ENCODE measurements at places on chromosomes 2 and 18.
A peak's percentile ranks its signal among the peaks of the same experiment; 100 is the strongest.

GRCh38 chr2:237156857-237157779 is 71.4 kb downstream of the COPS8 start:
- DNase-seq: peak; percentile 4

GRCh38 chr2:189763908-189764661 is 1.5 kb upstream of the OSGEPL1 start:
- no peak for DNase-seq

DNA sequence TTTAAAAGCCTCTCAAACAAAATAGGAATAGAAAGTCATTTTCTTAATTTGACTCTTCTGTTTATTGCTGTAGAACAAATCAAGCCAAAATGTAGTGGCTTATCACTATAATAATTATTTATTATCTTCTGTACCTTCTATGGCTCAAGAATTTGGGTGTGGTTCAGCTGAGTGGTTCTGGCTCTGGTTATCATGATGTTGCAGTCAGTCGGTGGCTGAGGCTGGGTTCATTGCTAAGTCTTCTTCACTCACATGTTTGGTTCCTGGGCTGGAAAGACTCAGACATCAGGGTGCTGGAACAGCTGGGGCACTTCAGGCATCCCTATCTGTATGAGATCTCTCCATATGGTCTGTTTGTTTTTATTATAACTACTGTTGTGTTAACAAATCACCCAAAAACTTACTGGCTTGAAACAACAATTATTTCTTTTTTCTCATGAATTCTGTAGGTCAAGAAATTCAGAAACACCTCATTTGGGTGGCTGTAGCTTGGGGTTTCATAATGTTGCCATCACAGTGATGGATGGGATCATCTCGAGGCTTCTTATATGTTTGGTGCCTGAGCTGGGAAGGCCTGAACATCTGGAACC is 242.6 kb upstream of the FBXO11 start:
- DNase-seq: no peak

DNA sequence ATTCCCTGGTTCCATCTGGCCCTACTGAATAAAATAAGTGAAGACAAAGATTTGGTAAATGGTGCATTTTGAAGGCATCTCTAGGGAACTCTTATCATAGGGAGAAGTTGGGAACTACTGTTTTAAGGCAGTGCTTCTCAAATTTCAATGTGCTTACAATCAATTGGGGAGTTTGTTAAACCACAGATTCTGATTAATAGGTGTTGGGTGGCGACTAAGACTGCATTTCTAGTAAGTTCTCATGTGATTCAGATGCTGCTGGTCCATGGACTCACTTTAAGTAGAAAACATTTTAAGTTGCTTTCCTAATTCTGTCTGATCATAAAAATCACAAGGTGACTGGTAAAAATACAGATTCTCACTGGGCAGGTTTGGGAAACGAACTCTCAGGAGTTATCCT is 14.6 kb downstream of the FARSB start:
- DNase-seq: no peak

DNA sequence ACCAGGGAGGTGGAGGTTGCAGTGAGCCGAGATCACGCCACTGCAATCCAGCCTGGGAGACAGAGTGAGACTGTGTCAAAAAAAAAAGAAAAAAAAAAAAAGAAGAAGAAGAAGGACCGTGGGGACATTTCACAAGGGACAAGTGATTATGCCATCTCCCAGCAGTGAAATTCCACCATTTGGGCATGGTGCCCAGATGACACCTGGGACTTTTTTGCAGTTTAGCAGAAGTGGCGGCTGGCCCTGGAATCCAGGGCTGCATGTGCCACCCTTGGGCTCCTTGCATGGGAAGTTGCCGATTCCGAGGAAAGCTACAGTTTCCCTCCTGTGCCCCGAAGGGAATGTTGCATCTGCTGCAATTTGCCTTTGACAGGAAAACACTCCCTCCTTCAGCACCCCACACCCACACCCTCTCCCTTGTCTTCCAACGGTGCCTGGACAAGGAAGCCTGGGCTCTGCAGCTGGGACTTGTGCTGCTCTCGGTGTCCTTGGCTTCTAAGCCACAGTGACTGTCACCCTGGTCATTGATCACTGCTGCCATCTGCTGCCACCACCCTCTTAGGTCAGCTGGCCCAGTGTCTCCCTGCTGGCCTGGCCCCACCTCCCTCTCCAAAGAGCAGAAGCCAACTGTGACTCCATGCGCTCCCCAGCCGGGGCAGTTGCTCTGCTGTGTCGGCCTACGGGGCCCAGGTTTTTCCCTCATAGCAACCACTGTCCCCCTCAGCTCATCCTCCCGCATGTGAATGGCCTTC is 56.4 kb upstream of the LRRC30 start:
- DNase-seq: no peak

GRCh38 chr2:64650296-64650695 is 3.4 kb downstream of the SERTAD2 start:
- DNase-seq: no peak

DNA sequence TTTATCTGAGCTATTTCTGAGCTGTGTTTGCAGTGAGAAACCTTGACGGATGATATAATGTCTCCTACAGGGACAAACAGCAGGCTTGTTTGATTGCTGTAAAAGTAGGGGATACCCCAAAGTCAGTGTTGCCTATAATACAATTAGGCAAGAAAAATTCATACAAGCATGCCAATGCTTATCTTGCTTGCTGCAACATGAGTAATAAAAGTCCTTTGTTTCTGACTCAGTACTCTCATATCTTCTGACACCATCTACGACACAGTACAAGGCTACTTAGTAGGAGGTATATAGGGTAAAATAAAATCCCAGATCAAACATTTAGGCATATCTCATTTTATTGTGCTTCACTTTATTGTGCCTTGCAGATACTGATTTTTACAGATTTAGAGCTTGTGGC is 33.0 kb downstream of the ERBB4 start:
- DNase-seq: no peak

DNA sequence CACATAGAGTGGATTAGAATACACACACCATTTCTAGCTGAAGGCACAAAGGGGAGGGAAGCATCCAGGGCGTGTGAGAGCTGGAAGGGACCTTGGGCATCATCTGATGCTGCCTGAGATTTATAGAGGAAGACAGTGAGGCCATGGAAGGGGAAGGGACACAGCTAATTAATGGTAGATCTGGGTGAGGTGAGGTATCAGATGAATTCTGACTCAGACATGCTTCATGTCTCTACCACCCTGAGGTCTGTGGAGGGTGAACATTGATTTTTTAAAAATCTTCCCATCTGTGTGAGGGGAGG is 42.2 kb upstream of the OTOF start:
- no peak for DNase-seq

DNA sequence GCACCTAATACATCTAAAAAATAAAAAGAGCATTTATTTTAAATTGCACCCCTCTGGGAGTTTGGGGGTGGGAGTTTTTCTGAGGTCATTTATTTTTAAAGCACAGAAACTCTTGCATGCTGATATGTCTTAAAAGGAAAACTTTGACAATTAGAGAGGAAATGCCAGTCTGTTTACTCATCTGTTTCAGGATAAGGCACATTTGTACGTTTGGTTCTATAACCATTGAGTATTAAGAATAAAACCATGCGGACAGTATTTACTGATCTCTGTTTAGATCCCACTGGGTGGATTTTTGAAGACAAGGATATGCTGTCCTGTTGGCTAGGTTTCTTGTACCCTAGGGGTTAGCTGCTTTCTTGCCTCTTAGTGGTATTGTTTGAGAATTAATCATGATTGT is 122.9 kb downstream of the TANC1 start:
- DNase-seq: no peak

- DNase-seq: no peak
These were observed 14.8 kb downstream of the ASPRV1 start for GRCh38 chr2:69946351-69947324.

GRCh38 chr2:216426166-216426777 is 14.0 kb downstream of the SMARCAL1 start:
- no peak for DNase-seq

GRCh38 chr2:120111193-120111592 is 98.3 kb downstream of the EPB41L5 start:
- no peak for DNase-seq

DNA sequence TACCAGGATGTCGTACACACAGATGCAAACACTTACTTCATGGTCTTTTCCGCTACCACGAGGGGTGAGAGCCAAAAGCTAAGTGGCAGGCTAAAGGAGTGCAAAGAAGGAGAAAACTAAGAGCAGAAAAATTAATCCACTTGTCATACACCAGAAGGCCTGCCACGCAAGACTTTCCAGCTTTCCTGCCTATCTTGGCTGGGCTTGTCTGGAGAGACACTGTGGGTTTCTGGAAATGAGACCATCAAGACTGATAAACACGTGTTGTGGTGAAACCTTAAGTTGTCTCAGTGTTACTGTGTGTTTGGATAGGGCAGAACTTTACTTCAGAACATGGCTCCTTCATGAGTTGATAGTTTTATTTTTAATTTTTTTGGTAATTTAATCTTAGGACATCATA is 175.6 kb downstream of the FMNL2 start:
- DNase-seq: no peak

DNA sequence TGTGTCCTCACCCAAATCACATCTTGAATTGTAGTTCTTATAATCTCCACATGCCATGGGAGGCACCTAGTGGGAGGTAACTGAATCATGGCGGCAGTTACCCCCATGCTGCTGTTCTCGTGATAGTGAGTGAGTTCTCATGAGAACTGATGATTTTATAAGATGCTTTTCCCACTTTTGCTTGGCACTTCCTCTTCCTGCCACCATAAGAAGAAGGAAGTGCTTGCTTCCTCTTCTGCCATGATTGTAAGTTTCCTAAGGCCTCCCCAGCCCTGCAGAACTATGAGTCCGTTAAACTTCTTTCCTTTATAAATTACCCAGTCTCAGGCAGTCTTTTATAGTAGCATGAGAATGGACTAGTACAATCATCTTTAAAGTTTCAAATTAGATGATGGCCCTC is 902.4 kb upstream of the PIK3C3 start:
- no peak for DNase-seq

DNA sequence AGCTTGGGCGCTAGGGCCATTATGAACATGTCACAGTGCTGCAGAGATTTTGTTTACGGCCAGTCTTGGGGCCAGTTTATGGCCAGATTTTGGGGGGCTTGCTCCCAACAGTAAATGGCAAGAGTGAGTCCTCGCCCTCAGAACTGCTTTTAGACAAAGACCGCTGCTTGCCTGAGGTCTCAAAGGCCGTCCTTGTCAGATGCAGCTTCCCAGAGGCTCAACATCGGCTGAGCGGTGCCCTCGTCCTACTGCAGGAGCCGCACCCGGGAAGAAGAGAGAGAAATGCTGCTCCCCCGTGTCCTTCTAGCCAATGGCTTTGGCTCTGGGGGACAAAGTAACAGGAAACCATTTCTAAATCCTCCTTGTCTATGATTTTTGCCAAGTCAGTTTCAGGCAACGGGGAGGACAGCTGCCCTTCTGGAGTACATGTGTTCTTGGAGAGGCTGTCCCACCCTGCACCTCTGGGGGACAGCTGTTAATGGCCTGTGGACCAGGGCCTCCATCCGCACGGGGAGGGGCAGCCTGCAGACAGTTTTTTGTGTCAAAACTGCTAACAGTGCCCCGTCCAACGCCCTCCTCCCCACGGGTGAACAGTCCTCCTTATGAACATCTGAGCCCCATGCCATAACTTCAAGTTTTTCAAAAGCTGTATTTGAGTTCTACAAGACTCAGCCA is 66.1 kb downstream of the C18orf63 start:
- DNase-seq: no peak

DNA sequence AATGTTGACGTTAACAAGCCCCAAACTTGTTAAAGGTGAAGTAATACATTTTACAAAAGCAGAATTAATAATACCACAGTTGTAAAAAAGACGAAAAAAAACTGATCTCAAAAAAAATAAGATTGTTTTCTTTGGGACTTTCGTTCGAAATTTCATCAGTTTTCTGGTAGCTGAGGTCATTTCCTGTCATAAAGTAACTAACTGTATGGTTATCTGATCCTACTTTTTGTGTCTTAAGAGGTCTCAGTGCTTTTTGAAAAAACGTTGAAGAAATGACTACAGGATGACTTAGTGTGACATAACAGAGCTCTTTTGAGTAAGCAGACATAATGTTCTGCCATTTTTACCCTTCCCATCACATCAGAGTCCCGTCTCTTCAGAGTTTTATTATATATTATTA is 79.3 kb downstream of the BIRC6 start:
- DNase-seq: no peak

GRCh38 chr2:189639007-189639609 is 22.2 kb upstream of the ASNSD1 start:
- DNase-seq: no peak

DNA sequence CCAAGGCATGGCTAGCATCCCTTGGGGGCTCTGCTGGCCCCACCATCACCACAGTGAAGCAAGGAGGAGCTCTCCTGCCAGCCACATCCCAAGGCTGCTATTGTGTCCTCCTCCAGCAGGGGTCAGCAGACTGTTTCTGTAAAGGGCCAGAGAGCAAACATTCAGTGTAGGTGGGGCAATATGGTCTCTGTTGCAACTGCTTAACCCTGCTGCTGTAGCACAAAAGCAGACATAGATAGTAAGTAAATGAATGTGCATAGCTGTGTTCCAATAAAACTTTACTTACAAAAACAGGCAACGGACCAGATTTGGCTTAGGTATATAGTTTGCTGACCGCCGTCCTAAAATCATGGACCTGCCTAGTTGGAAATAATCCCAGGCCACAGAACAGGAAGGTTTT is 36.4 kb upstream of the ZBTB7C start:
- DNase-seq: peak; percentile 84

DNA sequence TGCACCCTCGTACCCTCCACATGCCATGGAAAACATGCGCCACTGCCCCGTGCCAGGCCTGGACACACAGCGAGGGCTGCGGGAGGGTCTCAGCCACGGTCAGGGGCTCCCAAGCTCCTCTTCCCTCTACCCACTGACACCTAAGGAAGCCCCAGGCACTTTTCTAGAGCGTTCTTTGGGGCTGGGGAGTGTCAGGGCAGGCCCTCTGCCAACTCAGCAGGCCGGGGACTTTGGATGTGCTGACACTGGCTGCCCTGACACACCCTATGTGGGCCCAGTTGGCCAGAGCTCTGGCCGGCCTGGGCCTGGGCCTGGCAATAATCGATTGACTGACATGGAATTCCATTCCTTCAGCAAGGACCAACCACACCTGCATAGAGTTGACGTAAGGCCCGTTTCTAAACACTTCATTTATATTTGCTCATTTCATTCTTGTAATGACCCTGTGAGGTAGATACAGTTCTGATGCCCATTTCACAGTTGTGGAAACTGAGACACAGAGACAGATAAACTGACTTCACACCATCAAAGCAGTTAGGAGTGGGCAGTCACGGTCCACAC is 70.5 kb downstream of the ZFP36L2 start:
- no peak for DNase-seq

DNA sequence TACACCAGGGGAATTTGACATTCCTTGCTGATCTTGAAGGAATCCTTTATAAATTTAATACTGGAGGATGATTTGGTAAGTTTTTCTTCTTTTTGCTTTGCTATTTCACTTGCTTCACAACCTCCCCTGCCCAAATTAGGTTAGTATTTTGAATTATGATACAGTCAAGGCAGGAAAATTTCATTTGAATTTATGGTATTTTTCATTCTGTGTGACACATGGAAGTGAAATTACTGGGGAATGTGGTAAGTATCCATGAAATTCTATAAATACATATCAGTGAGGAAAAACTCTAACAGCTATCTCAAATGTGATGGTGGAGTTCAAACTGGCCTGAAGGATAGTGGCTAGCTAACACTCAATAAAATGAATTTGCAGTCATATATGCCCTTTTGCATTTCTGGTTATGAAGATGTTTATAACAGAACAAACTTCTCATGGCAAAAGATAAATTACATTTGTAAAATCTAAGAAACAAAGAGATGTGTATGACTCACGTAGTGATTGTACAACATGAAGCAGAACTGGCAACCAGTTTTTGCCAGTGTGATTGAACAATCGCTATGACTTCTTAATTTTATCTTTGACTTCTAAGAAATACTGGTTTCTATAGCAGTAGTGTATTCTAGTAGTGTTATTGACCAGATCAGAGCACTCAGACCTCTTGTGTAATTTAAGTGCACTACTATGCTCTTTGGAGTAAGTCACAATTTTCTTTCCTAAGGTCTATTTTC is 152.6 kb downstream of the IKZF2 start:
- DNase-seq: no peak
